ENCODE measurements at places on chromosomes 3 and 15.

GRCh38 chr3:45313743-45314403, 74.5 kb upstream of the LARS2 start:
- no peak for DNase-seq

- DNase-seq: no peak
These were observed 50.4 kb upstream of the ALCAM start for GRCh38 chr3:105316331-105316730.

- DNase-seq: no peak
These were observed 150.1 kb upstream of the CCDC54 start for GRCh38 chr3:107227091-107227490.

DNA sequence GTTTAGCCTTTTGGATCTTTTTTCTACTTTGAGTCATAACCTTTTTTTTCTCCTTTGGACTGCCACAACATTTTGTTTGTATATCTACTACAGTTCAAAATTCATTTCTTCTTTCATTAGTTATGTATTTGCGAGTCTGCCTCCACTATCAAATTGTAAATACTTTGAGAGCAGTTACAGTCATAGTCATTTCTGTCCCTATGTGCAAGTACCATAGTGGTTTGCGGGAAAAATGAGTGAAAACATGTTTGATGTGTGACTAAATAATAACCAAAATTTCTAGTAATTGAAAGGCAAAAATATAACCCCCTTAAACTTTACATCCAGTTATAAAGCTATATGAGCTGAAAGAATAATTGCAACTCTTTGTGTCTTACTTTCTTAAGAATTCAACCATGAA, 45.8 kb upstream of the CCDC50 start:
- no peak for DNase-seq

GRCh38 chr15:97014001-97014400, 683.5 kb downstream of the NR2F2 start:
- DNase-seq: no peak

GRCh38 chr15:85649372-85649771, 145.4 kb downstream of the KLHL25 start:
- DNase-seq: peak; percentile 83

GRCh38 chr3:64728994-64729393, 41.2 kb upstream of the ADAMTS9 start:
- DNase-seq: peak; percentile 49

- no peak for DNase-seq
These were observed 1.5 kb downstream of the ZIC1 start for GRCh38 chr3:147410526-147411237.

DNA sequence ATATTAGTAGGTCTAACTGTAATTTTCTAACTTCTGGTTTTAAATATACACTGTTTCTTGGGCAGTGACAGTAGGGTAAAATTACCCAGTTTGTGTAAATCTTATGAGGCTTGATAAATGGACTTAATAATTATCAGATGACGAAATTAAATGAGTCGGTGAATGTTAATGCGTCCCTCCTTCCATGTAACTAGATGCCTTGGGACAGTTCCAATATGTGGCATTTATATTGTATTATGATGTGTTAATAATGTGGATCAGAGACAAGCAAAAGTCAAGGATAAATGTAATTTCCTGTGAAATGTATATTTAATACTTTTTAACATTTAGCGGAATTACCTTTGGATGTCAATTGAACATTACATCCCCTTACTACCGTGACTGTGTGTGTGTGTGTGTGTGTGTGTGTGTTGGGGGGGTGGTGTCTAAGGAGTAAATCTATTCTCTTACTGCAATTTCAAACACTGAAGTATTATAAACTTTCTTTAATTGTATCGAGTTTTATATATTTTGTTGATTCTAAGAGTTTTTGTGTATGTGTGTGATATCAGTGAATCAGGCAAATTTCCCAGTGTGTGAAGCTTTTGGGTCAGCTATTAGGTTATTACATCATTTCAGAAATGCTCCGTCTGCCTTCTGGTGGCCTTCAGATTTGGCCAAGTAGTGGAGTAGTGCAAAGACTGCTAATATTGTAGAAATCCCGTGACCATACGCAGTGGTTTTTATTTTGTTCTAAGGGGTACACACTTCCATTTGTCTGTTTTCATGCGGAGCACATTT, 50.1 kb downstream of the CNTN4 start:
- no peak for DNase-seq

- DNase-seq: no peak
These were observed 14.4 kb downstream of the POLR2M start for GRCh38 chr15:57720867-57721266.

- no peak for DNase-seq
These were observed 518.2 kb downstream of the CADM2 start for GRCh38 chr3:85476891-85477495.

DNA sequence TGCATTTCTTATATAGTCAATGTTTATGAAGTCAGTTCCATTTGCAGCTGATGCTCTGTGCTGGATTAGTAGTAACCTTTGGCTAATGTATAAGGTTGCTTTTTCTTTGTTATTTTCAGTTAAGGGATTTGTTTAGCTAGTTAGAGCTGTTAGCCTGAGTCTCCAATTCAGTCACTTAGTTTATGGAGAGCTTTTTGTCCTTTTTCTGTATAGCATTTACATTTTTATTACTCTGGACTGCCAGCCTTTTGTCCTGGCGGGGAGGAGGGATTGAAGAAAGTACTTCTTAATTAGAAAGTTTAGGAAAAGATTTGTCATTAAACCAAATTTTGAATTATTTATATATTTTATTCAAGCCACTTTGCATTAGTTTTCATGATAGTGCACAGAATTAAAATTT, 52.0 kb downstream of the DNAJC13 start:
- DNase-seq: no peak

- peak; percentile 92 for DNase-seq
These were observed 25.7 kb downstream of the ATOSA start for GRCh38 chr15:52653431-52653964.

DNA sequence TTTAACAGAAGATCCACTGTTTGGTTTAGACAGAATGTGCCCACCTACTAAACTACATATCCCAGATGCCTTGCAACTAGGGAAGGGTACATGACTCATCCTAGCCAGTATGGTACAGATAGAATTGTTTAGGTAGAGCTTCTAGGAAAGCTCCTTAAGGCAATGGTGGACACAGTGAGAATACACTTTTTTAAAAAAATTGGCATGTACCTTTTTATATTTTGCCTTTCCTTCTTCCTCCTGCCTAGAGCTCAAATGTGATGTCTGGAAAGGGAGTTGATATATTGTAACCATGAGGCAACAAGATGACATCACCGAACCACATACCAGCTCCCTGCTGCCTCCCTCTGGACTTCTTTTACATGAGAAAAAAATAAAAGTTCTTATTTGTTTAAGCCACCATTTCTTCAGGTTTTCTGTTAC, 14.4 kb upstream of the C3orf80 start:
- no peak for DNase-seq

GRCh38 chr3:157495846-157496245, 7.4 kb downstream of the VEPH1 start:
- DNase-seq: no peak

GRCh38 chr3:184236033-184236410, 6.6 kb downstream of the VWA5B2 start:
- no peak for DNase-seq

DNA sequence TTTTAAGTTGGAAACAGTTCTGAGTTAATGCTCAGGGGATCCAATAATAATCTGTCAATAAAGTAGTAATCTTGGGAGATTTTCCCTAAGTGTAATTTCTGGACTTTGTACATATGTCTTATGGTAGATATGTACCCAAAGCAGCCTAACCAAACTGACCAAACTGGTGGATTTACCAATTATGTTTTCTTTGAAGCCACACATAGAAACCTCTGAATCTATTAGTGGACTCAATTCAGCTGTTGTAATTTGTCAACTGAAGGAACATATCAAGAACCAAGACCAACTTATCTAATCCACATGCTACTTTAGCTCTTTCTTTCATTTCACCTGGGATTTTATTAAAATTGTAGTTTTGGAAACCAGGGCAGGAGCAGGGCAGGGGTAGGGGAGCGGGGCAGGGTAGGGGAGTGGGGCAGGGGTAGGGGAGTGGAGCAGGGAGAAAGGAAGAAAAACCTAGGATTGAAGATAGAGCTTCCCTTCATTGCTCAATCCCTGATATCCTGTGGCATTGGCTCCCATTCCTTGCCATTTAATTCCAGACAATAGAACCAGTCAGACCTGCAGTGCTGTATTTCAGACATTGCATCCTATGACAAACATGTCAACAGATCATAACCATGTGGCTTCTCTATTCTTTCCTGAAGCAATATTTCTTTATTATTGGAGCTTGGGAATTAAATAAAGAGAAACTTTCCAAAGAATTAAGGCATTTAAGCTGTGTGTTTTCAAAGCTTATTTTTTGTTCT, 101.8 kb downstream of the NFKBIZ start:
- peak; percentile 31 for DNase-seq

DNA sequence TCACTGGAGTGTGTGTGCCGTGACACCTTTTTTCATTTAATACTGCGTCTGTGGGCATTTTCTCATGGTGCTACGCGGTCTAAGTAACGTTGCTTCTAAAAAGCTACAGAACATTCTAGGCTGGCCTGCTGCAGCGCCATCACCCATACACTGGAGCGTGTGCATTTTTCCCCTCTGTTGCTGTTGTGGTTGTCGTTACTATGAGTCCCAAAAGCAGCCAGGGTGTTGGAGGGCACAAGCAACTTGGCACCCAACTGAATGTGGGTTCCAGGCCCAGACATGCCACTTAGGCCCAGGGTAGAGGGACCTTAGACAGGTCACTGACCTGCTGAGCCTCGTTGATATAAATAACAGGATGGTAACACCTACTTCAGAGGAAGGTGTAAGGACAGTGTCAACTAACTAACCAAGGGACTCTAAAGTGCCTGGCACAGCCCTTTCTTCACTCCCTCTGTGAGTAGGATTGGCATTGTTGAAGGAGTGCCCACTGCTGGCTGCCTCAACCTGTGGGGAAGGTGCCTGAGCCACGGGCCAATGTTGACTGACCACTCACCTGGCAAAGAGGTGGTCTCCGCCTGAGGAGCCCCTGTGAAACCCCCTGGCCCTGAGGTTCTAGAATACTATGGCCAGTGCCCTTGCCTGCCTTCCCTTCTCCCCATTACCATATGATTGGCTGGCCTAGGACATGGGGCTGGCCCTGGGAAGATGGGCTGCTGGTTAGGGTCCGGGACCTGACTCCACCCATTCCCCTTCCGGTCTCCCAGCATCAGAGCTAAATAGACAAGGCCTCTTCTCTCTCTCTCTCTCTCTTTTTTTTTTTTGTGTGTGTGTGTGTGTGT, 3.5 kb downstream of the CSK start:
- no peak for DNase-seq

DNA sequence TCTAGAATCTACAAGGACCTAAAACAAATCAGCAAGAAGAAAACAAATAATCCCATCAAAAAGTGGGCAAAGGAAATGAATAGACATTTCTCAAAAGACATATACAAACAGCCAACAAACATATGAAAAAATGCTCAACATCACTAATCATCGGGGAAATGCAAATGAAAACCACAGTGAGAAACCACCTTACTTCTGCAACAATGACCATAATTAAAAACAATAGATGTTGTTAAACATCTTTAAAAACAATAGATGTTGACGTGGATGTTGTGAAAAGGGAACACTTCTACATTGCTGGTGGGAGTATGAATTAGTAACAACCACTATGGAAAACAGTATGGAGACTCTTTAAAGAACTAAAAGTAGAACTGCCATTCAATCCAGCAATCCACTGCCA, 96.2 kb downstream of the CBLB start:
- no peak for DNase-seq

- peak; percentile 20 for DNase-seq
These were observed 307.9 kb upstream of the RBMS3 start for GRCh38 chr3:28972921-28973320.

DNA sequence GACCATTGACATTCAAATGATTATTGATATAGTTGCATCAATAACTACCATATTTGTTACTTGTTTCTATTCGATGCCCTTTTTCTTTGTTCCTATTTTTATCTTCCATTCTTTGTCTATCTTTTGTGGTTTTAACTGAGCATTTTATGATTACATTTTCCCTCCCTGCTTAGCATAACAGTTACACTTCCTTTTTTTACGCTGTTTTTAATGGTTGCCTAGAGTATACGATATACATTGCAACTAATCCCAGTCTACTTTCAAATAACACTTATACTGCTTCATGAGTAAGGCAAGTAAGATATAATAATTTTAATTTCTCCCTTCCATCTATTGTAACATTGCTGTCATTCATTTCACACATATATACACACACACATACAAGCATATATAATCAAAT, 26.3 kb downstream of the COL6A6 start:
- no peak for DNase-seq

GRCh38 chr15:67103869-67104268, 38.5 kb downstream of the SMAD3 start:
- DNase-seq: no peak

- no peak for DNase-seq
These were observed 39.5 kb downstream of the KBTBD8 start for GRCh38 chr3:67037615-67038014.

- peak; percentile 21 for DNase-seq
These were observed 45.5 kb downstream of the SYN2 start for GRCh38 chr3:12049675-12050074.

DNA sequence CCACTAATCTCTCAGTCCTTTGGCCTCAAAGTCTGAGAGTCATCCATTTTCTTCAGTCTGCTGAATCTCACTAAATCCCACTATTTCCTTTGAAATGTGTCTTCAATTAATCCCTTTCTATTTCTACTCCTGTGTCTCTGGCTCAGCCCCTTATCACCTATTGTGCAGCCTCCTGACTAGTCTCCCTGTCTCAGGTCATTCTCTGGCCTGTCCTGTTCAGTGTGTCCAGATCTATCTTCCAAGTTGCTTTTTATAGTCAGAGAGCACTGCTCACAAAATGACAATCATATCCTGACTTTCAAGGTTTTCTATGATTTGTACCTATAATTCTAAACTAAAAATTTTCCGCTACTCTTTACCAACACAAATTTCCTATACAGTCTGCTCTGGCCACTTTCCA, 7.6 kb downstream of the ROPN1 start:
- no peak for DNase-seq

DNA sequence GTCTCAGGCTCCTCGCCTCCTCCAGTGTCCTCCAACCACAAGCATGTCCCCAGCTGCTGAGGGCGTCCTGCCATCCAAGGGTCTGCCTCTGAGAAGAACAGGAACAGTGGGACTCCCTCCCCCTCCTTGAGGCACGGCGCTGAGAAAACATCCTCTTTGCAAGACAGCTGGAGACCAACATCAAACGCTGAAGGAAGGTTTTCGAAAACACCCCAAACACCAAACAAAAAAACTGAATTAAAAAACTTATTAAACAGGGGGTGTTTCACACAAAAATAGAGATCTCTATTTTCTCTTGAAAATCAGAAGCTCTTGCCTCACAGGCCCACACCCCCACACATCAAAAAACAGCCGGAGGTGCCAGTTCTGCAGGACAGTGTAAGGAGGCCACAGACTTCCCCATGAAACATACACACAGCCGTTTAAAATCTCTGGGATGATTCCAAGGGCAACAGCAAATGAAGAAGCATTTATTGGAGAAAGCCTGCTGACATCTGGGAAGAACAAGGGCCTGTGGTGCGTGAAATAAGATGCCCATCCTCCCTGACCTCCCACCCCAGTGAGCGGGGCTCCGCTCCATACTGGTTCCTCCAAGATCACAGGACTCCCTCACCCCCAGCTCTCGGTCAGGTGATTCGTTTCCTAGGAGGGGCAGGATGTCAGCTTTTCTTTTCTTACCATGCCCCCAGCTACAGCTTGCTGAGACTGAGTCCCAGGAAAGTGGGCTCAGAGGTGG, 71.3 kb downstream of the NUP210 start:
- no peak for DNase-seq

GRCh38 chr3:43370293-43370980, 84.1 kb downstream of the SNRK start:
- DNase-seq: no peak

GRCh38 chr3:134796281-134797056, 1.4 kb downstream of the EPHB1 start:
- DNase-seq: no peak

- DNase-seq: peak; percentile 54
These were observed 142.7 kb downstream of the THRB start for GRCh38 chr3:24351779-24352469.
